Fibroblast of gingiva (primary cell): ENCODE measurements at places on chromosomes 5 and 9.

DNA sequence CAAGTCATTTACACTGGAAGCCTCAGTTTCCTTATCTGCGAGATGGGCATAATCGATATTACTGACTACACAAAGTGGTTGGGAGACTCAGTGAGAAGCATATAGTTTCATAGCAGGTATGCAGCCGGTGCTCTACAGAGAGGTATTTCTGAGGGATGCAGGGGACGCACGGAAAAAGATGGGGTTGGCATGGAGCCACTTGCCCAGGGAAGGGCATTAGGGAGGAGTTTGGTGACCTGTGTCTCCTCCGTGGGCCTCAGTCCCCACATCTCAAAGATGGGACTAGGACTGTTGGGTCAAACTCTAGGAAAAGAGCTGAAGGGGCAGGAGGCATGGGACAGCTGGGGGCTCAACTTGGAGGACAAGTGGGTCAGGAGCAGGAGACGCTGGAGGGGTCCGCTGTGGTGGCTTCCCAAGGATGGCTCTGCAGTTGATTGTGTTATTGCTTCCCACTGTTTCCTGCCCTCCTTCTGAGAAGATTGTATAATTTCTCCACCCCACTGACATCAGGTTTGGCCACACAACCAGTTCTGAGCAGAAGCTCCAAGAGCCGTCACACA, 158.6 kb upstream of the ALDH1B1 start:
- no peak for DNase-seq

DNA sequence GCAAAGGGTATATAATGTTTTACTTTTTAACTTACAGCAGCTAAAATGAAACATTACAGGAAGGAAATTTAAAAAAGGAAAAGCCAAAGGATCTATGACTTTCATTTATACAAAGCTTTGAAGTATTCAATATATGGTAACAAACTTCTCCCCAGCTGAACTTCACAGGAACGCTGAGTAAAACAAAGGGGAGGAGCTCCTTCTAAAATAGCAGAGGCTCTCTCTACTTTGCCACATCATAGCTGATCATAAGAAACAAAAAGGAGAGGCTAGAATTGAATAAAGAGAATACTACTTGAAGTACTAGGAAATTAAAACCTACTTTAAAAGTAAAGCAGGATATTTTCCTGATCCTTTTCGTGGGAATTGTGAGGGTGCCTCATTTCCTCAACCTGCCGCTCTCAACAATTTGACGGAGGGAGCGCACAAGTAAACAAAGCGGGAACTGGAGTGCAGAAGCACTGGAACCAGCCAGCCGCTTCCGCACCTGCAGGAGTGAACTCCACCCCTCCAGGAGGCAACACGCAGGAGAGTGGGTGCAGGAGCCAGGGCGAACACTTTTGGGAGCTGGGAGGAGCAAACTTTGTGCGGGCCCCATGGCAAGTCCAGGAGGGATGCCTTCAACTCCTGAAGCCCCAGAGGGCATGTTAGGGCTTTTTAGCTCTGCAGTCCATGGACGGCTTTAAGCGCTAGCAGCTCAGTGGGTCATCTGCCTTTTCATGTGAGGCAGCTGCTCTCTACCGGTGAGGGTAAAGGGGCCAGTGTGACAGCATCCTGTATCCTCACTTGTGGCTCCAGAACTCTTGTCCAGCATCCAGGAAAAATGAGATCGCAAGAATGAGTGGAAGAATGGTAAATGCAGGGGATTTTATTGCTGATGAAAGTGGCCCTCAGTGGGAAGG, 757.4 kb downstream of the PTPRD start:
- DNase-seq: no peak

DNA sequence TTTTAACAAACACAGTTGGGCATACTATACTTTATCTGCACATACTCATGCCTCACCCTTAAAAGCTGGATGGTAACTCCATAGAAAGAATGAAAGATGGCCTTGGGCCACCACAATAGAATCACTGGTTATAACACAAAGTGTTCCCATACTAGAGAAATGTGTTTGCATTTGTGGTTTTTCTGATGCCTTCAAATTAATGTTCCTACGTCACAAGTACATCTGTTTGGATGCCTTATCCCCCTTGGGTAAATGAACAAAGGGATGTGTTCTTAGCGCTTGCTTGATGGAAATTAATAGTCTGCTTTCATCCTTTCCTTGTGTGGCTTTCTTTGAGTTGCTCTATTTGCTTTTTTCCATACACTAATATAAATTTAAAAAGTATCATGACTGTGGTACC, 291.1 kb upstream of the PDE4D start:
- DNase-seq: peak; percentile 29

DNA sequence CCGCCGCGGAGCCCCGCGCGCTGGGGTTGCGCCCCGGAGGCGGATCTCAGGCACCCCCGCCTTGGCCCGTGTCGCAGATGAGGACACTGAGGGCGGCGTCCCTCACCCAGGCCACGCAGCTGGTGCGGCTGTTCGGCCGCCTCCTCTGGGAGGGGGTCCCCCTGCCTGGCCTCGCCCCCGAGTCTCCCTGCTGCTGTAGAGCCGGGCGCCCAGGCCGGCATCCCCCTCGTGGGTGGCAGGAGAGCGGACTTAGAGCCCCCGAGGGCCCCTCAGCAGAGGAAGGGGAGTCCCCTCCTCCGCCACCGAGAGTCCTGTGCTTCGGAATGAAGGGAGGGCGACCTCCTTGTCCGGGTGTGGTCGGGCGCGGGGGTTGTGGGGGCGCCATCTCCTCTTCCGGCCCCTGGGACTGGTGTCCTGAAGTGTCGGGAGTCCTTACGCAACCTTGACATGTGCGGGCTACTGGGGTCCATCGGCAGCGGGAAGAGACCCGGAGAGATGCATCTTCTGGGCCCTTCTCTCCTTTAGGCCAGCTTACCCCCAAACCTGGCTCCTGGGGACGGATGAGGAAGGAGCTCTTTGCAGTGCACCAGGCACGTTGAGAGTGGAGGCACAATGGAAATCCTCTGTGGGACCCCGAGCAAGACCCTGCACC, 11.7 kb upstream of the EXOSC2 start:
- DNase-seq: no peak

- no peak for DNase-seq
These were observed 15.5 kb upstream of the SHB start for GRCh38 chr9:38084556-38084880.
